ENCODE measurements at places on chromosomes 13 and 19. TPM values are rescaled to one million over a fixed set of nuclear protein-coding genes. Genes with fewer than 3 reads are reported as not detected.

PGLYRP2 gene
- total RNA-seq = not detected

GJB6 gene
- total RNA-seq = 1.9 TPM

NALCN gene
- total RNA-seq = not detected

ATP7B gene
- 1.5 TPM for total RNA-seq

DNA sequence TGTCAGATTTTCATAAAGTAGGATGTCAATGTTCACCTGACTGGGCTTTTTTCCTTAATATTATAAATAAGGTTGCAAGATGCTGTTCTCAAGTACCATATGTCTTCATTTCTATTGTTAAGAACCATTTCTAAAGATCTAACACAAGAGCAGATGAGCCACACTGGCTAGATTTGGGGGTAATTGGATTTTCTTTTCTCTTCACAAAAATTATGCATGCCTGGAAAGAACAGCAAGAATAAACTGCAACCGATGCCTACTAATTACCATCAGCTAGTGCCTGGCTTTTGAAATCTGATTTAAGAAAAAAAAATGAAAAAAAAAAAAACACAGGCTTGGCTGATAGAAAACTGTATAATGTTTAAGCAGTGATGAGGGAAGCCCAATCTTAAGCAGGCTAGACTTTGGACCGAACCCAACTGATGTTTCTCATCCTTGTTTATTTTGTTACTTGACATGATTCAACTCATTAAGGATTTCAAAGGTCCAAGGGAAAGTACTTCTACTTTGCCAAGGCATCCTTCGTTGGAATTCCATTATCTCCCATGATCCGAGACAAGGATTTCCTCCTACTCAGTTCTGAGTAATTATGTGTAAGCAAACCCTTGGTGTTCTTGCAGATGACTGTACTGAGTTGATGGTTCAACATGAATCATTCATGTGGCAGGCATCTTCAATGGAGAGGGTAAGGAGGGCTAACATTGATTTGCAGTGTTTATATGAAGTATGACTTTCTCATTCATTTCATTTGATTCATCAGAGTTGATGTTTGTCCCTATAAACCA lies 300.5 kb downstream of the SPRY2 start:
- DNase-seq = no peak

GRCh38 chr13:27022571-27023311 lies 148.9 kb downstream of the USP12 start:
- peak; percentile 18 for DNase-seq

DNA sequence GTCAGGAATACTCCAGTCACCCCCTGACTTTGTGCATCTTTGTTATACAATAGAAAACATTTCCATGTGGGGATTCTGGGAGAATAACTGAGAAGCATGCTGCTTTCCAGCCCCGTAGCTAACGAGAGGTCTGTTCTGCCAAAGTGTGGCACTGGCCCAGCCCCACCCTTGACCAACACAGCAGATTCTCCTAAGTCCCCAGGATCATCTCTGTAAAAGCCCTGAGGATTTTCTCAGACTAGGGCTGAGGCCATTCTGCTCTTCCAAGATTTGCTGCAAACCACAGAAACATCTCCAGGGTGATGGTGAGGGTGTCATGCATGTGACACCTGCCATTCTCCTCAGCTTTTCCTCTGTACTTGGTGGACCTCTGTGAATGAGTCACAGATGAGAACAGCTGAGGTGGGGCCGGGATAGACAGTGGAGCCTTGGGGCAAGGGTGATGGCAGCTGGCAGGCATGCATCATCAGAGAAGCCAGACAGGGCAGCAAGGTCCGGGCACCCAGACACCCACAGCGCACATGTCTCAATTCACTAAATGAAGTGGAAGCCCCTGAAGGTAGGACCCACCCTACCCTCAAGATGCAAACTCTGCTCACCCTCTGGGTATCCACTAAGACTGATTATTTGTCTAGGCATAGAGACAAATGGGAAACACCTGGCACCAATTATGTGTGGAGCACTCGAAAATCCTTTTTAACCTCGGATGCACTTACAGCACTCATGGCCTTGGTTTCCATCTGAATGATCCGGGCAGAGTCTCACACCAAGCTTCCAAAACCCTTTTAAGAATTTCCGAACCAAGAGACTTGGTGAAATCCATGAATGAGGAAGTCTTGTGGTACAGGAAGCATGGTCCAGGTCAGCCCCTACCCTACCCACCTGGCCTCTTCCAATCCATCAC lies 20.1 kb upstream of the DOCK9 start:
- peak; percentile 45 for DNase-seq

DNA sequence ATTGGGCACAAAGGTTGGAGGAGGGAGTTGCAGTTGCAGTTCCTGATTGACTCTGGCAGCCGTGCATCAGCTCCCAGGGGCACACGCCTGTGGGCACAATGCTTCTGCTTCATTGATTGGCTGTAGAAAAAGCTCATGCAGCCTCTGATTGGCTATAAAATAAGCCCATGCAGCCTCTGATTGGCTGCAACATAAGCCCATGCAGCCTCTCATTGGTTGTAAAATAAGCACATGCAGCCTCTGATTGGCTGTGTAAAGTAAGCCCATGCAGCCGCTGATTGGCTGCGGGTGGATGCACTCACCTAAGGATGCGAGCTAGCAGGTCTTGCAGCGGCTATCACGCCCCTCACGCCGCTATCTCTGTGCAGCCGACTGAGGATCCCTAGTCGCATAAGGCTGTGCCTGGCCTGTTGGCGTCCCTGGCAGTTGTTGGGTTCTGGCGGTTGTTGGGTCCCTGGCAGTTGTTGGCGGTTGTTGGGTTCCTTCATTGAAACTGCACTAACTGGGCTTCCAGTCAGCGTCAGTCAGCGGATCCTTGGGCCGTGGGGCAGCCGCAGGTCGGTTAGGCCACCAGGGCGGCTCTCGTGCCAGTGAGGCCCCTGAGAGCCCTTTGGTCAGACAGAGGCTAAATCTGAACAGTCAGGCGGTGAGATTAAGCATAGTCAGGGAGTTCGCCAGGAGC lies at the start of gene SIGLECL1:
Gene SIGLECL1 (plus strand): TSS at position 295 of the 682 bp plus-strand sequence. CDS start 12,993 bp downstream, outside the sequence.
- DNase-seq = no peak

- DNase-seq = peak; percentile 91
These were observed at the start of gene ZNF550 for GRCh38 chr19:57559404-57560025. Gene ZNF550 (minus strand): TSS chr19:57559863. CDS start chr19:57559682, 181 bp downstream.

All from activated CD4-positive, alpha-beta memory T cell treated with anti-CD3 and anti-CD28 coated beads for 36 hours (primary cell).